ENCODE measurements at places on chromosomes 5 and 9.
A peak's percentile ranks its signal among the peaks of the same experiment; 100 is the strongest.

DNA sequence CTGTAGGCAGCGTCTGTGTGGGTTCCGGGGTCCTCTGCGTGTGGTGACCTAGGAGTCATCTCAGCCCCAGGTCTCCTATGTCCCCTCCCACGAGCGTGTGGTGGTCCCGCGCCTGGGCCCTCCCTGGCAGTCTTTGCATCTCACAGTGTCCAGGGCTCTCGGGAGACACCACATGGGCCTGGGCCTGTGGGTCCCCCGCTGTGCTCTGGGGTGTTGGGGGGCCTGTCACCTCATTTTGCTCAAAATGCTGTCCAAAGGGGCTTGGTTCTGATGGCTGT is 27.1 kb downstream of the CEP72 start:
- no peak for DNase-seq

- DNase-seq = no peak
Observed at GRCh38 chr5:1901061-1901460, 18.3 kb upstream of the IRX4 start.

DNA sequence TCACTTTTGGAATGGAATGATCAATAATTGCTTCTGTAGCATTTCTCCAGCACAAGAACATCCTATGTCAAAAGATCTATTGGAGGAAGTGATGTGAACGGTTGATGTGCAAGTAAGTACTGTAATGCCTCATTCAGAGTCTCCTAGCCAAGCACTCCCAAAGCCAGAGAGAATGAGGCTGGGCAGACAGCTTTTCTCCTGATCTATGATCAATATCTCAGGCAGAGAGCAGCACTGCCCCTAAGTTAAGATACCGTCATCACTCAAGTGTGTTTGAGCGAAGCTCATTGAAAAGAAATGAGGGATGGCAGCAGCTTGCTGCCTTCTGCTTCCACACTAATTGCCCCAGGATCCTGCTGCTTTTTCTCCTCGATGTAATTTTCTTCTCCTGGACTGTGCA is 324.1 kb upstream of the GRAMD2B start:
- no peak for DNase-seq

GRCh38 chr9:82600536-82601292 is 462.2 kb downstream of the RASEF start:
- no peak for DNase-seq

DNA sequence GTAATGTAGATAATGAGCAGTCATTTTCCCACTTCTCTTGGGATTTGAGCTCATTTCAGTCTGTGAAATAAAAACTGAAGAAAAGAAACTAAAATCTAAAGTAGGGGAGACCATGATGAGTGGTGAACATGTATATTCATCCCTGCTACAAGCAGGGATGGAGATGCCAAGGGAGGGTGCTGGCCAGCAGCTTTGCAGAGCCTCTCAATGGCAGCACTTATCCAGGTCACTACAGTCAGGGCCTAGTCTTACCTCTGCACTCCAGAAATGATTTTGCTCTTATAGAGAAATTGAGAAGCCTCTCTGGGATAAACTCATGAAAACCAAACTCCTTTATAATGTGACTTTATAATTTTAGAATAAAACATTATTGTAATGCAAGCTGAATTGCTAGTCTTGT is 317.6 kb downstream of the FBXL17 start:
- no peak for DNase-seq

DNA sequence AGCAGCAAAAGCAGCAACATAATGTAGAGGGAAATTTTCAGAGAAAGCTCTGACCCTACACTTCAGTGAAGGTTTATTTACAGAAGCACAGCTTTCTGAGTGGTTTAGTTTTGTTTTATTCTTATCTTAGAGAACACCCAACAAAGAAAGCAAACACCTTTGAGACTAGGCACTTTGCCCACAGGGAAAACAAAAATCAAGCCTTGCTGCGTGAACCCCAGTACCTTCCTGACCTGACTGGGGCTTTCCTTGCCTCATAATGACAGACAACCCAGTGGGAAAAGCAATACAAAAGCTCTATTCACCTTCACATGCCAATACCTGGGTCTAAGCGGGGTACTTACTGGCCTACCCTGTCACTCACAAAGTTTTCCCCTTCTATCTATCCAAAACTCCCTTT is 189.8 kb downstream of the HINT1 start:
- no peak for DNase-seq

GRCh38 chr5:67659288-67659687 is 462.7 kb upstream of the CD180 start:
- DNase-seq = no peak

- DNase-seq = no peak
Observed at GRCh38 chr5:156109317-156110023, 217.5 kb upstream of the SGCD start.

DNA sequence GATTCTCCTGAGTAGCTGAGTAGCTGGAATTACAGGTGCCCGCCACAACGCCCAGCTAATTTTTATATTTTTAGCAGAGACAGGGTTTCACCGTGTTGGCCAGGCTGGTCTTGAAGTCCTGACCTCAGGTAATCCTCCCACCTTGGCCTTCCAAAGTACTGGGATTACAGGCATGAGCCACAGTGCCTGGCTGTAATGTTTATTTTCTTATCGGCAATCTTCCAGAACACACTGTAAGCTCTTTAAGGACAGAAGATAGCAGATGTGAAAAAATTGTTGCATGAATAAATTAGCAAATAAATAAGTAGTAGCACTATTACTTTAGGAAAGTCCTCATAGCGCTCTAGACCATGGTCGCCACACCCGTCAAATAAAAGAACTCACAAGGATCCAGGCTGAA is 100.5 kb downstream of the ENC1 start:
- DNase-seq = no peak

DNA sequence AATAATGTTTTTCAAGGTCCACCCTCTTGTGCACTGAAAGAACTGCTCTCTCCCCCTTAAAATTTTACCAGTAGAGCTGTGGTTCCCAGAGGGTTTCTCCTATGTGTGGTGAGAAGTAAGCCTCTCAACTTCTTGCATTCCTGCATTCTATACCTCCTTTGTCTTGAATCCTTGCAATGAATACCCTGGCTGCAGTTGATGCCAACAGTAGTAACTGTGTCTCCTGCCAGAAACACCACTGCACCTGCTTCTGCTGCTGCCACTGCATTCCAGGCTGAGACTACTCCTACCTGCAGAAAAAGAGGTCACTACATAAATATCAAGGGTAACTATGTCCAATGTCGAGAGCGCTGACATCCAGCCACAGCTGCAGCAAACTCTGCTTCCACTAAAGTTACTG is 203.7 kb downstream of the TMEM167A start:
- DNase-seq = no peak

DNA sequence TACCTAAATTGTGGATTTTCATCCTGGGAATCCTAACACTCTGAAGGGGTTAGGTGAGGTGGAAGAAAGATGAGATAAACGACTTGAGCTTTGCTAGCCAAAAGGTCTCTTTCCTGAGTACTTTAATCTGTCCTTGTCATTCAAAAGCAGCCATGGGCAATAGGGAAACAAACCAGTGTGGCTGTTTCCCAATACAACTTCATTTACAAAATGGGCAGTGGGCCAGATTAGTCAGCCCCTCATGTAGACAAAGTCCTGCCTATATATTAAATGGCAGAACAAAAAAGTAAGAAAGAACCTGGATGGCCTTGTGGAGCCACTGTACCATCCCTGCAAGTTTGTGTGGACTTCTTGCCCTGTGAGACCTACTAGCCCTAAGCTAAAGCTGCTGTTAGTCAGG is 51.0 kb upstream of the NFIL3 start:
- no peak for DNase-seq

- DNase-seq = no peak
Observed at GRCh38 chr9:97501972-97502221, 431 bp downstream of the TMOD1 start.

GRCh38 chr5:171629221-171629620 is 156.4 kb upstream of the SMIM23 start:
- no peak for DNase-seq

DNA sequence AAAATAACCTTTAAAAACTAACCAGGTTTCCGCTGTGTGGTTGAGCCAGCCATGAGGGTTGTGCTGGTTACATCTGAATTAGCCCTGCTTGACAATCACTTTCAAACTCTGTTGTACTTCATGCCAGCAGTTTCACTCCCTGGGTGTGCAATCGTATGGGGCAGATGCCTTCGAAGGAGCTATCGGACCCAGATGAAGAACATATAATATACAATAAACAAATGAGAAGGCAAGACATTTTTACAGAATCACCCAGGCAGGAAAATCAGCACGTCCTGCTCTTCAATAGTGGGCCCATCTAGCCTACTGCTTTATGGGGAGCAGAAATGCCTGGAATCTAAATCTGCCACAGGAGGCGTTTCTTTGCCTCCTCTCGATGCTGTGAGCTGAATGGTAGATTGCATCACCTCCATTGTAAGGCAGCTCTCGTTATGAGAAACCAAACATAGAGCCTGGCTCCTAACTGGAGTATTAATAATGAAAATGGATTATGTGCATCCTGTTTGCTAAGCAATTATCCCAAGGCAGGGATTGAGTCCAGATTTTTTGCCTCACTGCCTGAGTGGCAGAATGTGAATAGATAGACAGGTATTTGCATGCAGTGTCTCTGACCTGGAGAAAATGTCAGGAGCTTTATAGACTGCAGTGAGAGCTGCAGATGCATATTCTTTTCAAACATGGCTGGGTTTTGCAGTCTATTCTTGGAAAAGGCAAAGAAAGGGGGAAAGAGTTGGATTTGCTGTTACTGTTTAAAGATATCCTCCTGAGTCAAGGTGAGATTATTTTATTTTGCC is 143.3 kb upstream of the SMARCA2 start:
- no peak for DNase-seq

DNA sequence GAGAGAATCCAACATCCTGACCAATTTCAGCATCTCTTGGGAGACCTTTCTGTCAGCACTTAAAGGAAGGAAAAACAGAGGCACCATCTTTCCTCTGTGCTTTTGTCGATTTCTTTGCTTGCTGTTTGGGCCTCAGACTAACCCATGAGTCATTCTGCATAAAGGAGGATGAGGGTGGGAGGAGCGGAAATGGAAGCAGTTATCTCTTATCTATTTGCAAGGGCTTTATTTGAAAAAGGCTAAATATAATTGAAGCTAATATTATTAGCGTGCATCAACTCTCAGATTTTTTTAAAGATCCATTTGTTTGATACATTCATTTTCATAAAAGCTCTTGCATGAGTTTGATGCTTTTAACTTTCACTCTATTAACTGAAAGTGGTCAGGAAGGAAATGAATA is 72.9 kb downstream of the ZNF622 start:
- no peak for DNase-seq

DNA sequence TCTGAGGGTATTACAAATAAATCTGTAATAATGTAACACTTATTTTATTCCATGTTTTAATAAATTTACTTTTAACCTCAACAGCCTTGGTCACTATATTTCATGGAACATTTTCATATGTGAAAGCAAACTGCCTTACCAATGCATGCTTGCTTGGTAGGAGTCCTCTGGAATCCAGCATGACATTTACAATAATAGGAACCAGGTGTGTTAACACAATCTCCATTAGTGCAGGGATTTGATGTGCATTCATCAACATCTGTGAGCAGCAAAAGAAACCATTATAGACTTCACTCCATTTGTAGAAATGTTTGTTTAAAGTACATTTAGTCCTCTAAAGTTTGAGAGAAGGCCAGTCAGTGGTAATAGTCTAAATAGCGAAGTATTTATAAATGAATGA is 159.4 kb downstream of the FBN2 start:
- no peak for DNase-seq

- DNase-seq = no peak
Observed at GRCh38 chr5:34686762-34687268, 30.7 kb downstream of the RAI14 start.

GRCh38 chr5:61289241-61289640 is 42.8 kb upstream of the ZSWIM6 start:
- DNase-seq = no peak

DNA sequence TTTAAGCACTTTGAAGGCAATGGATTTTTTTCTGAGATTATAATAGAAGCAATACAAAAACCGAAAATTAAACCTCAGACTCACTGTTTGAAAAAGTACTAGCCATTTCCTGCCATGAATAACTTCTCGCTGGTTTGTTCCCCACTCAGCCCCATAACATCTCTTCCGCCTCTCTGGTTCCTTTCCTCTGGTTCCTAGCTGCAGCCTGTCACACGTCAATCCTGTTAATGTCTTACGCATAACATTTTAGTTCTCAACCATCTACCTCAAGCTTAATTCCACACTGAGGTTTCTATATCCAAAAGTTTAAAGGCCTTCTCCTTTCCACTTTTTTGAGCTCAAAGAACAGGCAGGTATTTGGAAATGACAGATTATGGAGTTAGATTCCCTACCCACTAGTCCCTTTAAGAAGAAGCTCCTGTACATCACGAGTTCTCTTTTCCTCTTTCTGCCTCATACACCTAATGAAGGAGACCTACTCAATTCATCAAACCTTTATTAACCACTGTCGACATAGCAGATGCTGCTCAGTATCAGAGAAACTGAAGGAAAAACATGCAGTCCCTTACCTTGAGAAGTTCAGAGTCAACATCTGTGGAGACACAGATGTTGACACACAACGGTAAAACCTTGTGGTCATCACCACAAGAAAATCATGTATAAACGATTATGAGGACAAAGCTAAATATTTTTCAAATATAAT is 243.0 kb upstream of the PTGER4 start:
- DNase-seq = no peak

- no peak for DNase-seq
Observed at GRCh38 chr5:42650084-42650483, 106.5 kb upstream of the CCDC152 start.

- no peak for DNase-seq
Observed at GRCh38 chr9:132239999-132240840, 78.4 kb downstream of the NTNG2 start.

- no peak for DNase-seq
Observed at GRCh38 chr5:169097374-169098326, 203.3 kb downstream of the SLIT3 start.

DNA sequence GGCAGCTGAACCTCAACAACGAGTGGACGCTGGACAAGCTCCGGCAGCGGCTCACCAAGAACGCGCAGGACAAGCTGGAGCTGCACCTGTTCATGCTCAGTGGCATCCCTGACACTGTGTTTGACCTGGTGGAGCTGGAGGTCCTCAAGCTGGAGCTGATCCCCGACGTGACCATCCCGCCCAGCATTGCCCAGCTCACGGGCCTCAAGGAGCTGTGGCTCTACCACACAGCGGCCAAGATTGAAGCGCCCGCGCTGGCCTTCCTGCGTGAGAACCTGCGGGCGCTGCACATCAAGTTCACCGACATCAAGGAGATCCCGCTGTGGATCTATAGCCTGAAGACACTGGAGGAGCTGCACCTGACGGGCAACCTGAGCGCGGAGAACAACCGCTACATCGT is 12.4 kb upstream of the PHYHD1 start:
- DNase-seq = no peak

DNA sequence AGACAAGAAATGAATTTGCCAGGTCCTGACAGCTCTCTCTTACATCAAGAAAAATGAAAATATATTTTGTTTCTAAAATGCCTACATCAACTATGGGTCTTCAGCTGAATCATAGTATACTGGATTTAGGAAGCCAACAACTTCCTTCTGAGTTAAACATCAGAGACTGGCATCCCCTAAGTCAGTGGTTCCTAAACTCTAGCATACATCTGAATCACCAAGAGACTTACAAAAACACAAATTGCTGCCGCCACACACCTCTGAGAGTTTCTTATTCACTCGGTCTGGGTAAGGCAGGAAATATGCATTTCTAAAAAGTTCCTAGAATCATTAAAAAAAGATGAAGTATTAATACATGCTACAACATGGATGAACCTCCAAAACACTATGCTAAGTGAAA is 60.4 kb upstream of the TMEM252 start:
- DNase-seq = no peak

- peak; percentile 89 for DNase-seq
Observed at GRCh38 chr5:125700380-125700861, 722.8 kb upstream of the GRAMD2B start.
